ENCODE measurements at places on chromosomes 3 and 15. TPM values are rescaled to one million over a fixed set of nuclear protein-coding genes. Genes with fewer than 3 reads are reported as not detected.

The SLC24A5 gene
- total RNA-seq = not detected

The ITIH3 gene
- total RNA-seq = 4.6 TPM

The C3orf49 gene
- not detected for total RNA-seq

The HAPLN3 gene
- total RNA-seq = 8.5 TPM

The STRIT1 gene
- total RNA-seq = not detected

The AVEN gene
- total RNA-seq = 12.4 TPM

The QARS1 gene
- total RNA-seq = 355 TPM

The ROPN1B gene
- total RNA-seq = 1.4 TPM

The ADAMTS17 gene
- total RNA-seq = 10.6 TPM

The APH1B gene
- 28.4 TPM for total RNA-seq

The CCDC71 gene
- 32.1 TPM for total RNA-seq

The TMEM40 gene
- 63.3 TPM for total RNA-seq

DNA sequence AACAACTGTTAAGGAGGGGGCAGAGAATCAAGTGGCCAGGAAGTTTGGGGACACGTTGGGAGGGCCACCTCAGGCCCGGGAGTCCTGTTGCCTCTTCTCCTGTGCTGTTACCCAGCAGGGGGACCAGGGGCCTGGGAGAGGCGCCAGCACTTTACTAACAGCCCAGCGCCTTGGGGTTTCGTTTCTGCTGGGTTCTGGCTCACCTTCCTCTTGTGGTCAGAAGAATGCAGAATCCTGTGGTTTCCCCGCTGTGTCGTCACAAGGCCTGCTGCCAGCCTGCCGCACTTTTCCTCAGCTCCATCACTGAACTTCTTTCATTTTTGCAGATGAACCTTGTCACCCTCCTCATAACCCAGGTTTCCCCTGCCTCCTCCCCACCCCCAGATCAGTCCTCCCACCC, 67.7 kb downstream of the SLC30A4 start:
- DNase-seq = peak; percentile 75

DNA sequence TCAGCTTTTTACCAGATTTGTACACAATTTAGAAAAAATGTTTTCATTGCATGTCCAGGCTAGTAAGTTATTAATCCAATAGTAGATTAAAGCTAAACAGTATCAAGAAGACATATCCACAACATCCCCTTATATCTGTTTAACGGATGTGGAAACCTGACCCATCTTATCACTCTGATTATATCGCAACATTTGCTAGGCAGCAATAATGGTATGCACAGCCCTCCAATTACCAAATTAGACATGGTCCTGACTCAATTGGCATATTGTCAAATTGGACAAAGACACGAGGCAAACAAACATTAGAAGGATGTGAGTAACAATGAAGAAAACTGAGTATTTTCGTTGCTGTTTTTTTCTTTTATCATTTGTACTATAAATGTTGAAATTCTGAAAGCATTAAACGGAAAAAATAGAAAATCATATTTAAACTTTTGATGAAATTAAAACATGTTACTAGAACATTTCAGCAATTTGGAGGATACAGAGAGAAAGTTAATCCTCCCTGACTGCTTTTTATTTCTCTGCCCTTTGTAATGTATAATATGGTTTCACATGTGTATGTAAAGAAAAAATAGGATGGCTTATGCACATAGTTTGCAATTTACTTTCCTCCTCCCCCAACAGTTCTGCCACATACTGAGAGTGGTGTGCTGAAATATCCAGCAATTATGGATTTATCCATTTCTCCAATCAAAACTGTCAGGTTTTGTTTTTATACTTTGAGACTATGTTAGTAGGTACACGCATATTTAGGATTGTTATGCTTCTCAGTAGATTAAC, 633.7 kb downstream of the ZIC1 start:
- DNase-seq = no peak

DNA sequence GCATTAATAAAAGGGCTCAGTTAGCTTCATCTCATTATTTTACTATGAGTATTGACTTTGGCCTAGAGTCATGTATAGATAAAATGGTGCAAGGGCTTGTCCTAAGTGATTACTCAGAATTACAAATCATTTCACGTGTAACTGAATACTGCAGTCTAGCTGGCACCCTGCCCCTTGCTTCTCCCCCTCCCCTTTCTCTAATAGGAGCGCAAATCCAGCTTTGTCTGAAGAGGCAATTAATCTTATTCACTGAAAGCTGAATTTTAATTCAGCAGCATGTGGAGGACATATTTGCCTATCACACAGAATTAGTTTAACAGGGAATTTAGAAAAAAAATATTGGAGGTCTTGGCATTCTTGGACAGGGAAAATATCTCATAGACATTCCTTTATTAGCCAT, 412.1 kb upstream of the DPH6 start:
- DNase-seq = no peak

- no peak for DNase-seq
These were observed 450.4 kb downstream of the UNC13C start for GRCh38 chr15:54428596-54428995.

DNA sequence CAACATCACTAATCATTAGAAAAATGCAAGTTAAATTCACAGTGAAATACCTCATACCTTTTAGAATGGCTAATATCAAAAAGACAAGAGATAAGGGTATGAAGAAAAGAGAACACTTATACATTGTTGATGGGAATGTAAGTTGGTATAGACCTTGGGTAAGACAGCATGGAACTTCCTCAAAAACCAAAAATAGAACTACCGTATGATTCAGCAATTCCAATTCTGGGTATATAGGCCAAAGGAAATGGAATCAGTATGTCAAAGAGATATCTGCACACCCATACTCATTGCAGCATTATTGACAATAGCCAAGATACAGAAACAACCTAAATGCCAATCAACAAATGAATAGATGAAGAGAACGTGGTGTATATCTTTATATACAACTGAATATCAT, 166.8 kb upstream of the LRRN1 start:
- DNase-seq = no peak

DNA sequence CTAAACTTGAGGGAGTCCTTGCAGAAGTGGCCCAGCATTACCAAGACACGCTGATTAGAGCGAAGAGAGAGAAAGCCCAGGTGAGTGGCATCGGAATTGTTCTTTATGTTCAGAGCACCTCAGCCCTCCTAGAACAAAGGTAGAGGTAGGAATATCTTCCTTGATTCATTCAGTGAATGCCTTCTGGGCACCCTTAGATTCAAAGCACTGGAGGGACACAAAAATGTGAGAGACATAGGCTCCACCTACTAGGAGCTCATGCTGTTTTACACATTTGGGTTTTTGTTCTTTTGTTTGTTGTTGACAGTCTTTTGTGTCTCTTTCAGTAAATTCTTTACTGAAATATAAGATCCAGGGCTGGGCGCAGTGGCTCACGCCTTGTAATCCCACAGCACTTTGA, 68.2 kb downstream of the IQGAP1 start:
- no peak for DNase-seq

DNA sequence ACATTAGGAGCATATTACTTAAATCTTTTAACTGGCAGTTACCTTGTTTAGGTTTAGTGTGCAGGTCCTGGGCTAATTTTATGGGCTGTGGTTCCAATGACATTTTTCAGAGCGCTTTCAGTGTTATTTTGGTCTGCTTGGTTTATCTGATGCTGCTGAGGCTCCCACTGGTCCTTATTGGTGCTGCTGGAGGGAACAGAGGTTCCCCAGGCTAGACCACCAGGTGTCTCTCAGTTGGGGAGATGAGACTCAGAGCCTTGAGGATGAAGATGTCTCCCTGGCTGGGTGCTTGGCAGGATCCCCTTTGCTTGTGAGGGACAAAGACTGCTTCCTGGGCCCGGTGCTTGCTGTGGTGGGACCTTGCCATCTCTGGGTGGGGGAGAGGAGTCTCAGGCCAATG, 28.3 kb upstream of the TASOR start:
- no peak for DNase-seq

- DNase-seq = no peak
These were observed 24.1 kb downstream of the POMGNT2 start for GRCh38 chr3:43081796-43082195.

DNA sequence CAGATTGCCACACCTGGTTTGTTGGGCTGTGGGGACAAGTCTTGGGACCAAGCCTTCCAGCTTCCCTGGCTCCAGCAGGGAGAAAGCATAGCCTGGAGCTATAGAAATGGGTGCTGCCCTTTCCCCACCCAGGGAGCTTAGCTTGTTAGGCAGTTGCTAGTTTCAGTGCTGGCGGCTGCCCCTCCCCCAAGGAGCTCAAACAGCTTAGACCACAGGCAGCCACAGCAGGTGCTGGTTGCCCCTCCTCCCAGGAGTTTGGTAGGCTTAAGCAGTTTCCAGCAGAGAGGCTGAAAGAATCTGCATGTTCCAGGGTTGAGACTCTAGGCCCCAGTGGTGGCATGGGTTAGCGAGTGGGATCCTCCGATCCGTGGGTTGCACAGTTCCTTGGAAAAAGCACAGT, 889.7 kb downstream of the IGSF11 start:
- no peak for DNase-seq

DNA sequence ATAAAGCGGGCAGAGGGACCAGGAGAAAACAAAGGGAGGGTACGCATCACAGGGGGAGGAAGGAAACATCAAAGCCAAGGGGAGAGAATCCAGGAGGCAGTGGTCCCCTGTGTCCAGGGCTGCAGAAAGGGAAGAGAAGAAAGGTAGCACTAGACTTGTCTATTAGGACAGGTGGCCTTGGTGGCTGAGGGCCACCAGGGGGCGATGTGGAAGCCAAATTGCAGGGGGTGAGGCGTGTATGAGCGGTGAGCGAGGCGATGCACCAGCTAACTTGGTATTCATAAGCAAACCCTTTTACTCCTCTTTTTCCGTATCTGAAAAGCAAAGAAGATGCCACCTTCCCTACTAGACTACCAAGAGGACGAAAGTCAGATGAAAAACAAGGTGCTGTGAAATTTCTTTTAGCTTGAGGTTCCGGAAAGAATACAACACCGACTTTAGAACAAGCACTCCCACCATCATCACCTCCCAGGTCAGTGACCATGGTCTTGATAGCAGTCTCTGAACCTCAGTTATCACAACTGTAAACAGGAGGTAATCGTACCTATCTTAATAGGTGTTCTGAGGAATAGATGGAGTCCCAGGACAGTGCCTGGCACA, 654.4 kb upstream of the ADAMTS9 start:
- DNase-seq = no peak

All from ureter (tissue), 1 donor.